ENCODE measurements at places on chromosomes 16 and 17.

DNA sequence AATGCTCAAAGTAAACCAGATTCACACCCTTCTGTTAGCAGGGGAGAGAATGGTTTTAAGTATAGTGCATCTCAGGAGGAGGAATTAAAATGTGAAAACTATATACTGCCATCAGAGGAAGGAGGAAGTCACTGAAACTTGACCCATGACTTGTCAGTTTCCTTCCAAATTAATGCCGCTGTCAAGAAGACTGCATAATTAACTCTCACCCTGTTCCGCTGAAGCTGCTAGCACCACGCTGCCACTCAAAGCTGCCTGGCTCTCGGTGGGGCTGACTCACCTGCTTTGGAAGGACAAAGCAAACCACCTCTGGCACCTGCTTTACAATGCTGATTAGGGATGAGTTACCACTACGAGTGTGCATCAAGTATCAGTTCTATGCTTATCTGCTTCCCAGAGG lies 37.8 kb upstream of the ULK2 start:
- no peak for DNase-seq

- DNase-seq = no peak
These were observed 75.2 kb downstream of the CCDC182 start for GRCh38 chr17:57669671-57670529.

- DNase-seq = peak; percentile 19
These were observed 791 bp upstream of the PLD6 start for GRCh38 chr17:17206913-17207335.

GRCh38 chr16:27313422-27314160 lies at the start of gene IL4R:
TSS of gene IL4R (plus strand) at chr16:27313974. CDS start at chr16:27340204, 26,230 bp downstream.
- DNase-seq = peak; percentile 39

GRCh38 chr16:9091867-9092281 lies 430 bp downstream of the HAPSTR1 start:
- peak; percentile 73 for DNase-seq

DNA sequence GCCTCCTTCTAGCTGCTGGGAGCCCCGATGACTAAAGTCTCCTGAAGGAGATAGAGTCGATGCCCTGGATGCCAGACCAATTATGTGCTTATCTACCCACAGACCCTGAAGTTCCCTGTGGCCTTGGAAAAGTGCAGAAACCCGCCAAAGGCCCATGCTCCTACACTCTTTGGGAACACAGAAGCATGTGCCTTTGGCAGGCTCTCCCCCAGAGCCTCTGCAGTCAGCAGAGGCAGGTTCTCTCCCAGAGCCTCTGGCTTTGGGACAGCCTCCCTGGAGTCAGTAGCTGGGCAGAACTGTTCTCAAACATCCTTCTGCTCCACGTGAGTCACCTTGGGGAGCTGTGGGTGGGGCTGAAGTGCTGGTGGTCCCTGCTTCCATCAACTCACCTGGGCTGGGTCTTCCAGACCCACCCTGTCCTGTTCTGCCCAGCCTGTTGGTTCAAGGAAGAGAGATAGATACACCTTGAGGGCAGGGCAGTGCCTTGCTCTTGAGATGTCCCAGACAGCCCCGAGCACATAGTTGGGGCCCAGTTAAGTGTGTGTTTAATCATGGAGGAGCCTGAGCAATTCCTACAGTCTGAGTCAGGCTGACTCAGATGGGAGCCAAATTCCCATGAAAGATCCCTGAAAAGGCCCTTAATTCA lies 3.2 kb upstream of the CDK5RAP3 start:
- DNase-seq = no peak

DNA sequence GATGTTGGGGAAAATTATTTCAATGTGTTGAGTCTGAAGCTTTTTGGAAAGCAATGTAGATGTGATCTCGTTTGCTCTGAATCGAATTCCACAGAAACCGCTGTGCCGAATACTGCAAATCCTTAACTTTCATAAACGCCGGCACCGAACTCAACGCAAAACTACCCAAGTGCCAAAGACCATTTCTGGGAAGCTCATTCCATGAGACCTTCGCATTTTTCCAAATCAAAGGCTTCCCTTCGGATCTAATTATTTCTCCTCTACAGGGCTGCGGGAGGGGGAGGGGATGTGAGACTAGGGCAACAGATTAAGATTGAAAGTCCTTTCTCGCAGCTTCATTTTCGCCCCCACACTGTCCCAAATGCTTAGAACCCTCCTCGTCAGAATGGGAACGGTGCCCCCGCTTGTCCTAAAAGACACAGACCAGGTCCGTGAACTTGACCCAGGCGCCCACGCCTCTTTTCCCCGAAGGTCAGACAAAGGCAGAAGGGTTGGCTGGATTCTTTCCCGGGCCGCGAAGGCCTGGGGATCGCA lies 4.0 kb downstream of the PRAC1 start:
- DNase-seq = peak; percentile 84

- no peak for DNase-seq
These were observed 88.5 kb downstream of the GSG1L start for GRCh38 chr16:27974896-27975540.

DNA sequence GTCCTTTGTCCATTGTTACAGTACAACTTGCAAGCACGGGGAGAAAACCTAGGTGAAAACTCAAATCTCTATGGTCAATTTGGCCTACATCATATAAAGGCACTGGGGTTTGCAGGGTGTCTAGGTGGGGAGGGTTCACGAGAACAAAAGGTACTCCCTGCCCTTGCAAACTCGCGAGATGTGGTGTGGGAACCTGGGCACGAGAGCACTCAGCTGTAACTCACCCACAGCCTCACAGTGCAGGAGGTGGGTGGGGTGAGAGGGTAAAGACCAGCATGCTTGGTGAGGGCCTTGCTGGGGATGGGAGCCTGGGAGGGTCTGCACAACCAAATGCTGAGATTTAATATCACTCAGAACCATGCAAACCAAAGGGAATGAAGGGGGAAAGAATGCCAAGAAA lies 18.4 kb upstream of the ZNF594 start:
- no peak for DNase-seq

DNA sequence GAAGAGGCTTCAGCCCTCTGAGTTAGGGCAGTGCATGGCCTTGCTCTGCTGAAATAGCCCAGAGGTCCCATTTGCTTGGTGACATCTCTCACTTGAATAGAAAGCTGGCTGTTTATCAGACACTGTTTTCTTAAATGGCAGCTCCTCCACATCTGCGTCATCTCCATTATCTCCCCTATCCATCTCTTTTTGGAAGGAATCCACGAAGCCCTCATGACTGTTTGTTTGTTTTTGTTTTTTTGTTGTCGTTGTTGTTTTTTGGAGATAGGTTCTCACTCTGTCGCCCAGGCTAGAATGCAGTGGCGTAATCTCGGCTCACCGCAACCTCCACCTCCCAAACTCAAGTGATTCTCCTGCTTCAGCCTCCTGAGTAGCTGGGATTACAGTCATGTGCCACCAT lies 16.6 kb downstream of the NAA60 start:
- no peak for DNase-seq

DNA sequence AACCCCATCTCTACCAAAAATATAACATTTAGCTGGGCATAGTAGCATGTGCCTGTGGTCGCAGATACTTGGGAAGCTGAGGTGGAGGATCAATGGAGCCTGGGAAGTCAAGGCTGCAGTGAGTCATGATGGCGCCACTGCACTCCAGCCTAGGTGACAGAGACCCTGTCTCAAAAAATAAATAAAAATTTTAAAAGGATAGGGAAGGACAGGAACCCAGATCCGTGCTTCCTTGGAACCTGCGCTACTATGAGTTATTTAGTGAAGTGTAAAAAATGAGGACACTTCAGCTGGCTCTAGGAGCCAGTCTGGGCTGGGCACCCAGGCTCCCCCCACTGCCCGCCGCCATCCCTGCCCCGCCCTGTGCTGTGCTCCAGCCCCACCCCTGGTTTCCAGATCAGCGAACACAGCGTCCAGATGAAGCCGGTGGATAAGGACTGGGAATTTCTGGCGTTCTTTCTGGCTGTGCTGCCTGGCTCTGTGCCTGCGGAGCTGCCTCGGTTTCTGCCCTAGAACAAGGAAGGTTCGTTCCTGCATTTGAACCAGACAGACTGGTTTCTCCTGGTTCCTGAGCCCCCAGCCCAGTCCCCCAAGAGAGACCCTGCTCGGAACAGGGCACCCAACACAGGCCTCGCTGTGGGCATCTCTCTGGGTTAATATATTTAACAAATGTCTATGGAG lies 18.5 kb downstream of the PLLP start:
- peak; percentile 39 for DNase-seq

GRCh38 chr16:30958175-30959079 lies 873 bp downstream of the SETD1A start:
- DNase-seq = peak; percentile 32

DNA sequence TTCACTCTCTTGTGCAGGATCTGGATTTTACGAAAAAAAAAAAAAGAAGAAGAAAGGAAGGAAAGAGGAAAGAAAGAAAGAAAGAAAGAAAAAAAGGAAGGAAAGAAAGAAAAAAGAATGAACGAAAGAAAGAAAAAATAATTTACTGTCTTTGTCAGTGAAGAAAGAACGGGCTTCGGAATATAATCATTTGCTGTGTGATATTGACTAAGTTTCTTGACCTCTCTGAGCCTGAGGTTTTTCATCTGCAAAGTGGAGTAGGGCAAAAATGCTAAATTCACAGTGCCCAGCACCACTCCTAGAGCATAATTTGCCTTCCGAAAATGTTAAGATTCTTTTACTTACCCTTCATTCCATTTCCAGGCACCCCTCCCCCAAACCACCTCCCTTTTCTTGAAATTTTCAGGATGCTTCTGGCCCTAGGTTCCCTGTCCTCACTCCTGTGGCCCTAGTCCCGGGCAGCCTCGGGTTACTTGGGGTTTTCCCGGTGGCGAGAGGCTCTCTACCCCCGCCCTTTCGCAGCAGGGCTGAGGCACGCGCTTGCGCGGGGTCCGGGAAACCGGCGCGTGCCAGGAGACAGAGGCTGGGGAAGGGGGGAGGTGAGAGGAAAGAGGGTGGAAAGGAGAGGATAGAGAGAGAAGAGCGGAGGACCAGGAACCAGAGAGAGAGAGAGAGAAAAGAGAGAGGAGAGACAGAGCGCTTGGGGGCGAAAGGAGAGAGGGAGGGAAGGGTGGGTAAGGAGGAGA lies at the start of gene CNTNAP1:
CNTNAP1 (plus strand) TSS at position 556 of the 746 bp plus-strand sequence. CDS start 299 bp downstream, outside the sequence.
- DNase-seq = peak; percentile 81

- peak; percentile 28 for DNase-seq
These were observed 360.9 kb downstream of the GRIN2A start for GRCh38 chr16:9821331-9821730.

DNA sequence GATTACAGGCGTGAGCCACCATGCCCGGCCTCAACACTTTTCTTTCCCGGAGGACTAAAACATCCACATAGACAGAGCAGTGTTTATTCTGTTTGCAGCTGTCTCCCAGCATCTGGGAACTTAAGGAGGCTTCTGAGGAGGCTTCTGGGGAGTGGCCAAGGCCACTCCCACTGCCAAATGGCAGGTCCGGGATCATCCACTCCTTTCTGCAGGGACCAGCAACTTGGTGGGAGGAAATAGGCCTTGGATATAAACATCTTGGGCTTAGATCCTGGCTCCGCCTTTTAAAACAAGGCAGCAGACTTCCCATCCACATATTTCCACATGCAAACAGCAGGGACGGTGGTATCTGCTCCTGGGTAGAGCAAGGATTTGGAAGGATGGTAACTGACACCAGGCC lies 14.1 kb upstream of the SPATA32 start:
- no peak for DNase-seq

DNA sequence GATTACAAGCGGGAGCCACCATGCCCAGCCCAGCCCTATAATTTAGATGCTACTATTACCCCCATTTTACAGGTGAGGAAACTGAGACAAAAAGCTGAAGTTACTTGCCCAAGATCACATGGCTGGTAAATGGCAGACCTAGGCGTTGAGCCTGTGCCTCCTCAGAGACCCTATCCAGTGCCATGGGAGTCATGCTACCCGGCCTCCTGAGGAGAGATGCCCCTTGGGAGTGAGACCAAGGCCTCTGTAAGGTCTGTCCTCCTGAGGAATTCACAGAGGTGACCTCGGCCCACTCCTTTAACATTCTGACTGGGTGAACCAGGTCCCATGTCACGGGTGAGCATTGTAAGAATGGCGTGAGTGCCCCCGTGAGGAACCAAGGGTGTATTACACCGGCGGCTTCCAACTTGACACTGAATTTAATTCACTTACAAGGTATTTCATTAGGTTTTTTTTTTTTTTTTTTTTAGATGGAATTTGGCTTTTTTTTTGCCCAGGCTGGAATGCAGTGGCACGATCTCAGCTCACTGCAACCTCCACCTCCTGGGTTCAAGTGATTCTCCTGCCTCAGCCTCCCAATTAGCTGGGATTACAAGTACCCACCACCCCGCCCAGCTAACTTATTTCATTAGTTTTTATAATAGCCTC lies 95.7 kb downstream of the ABCC6 start:
- peak; percentile 73 for DNase-seq

GRCh38 chr17:61368832-61369450 lies 30.7 kb upstream of the TBX2 start:
- peak; percentile 44 for DNase-seq

DNA sequence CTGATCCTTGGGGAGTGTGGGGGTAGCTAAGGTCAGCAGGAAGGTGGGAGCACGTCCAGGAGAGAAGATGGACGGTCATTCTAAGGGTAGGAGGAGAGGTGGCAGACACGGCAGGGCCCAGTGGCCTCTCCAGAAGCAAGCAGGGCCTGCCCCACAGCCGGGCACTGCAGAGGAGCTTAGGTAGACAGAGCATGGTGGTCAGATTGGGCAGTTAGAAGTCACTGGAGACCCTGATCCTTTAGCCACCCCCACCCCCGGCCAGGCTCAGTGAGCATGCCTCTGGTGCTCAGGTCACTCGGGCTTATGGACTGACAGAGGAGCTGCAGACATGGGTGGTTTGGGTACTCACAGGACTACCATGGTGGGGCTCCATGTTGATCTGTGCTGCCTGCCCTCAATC lies 26.3 kb downstream of the NLRP1 start:
- no peak for DNase-seq

DNA sequence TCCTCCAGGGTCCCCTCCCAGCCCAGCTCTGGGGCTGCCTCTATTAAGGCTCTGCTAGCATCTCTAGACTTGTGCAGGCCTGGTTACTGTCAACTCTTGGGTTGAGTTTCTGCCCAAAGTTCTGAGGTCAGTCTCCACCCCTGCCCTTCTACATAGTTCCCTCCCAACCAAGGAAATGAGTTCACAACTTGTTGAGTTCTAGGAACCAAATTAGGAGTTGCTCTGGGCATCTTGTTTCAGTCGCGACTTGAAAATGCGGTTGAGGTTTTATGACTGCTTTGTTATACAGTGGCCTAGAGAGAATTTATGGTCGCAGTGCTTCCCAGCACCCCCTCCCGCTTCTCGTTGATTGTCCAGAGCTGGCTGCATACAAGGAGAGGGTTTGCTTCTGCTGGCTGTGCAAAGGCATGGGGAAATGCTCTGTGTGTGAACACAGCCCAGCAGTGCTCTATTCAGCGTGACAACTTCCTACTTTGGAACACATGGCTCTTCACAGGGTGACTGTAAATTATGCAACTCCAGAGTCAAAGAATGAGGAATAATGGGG lies 20.2 kb downstream of the GNAO1 start:
- no peak for DNase-seq

DNA sequence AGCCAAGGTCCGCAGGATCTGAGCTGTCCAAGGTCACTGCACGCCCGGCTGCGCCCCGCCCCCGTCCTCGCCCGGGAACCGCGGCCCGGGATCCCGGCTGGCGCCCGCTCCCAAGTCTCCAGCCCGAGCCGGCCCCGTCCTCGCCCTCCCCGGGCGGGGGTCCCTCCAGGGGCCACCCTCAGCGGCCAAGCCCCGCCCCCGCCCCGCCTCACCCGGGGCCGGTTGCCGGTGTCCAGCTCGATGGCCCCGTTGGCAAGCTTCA lies 216 bp downstream of the VPS9D1 start:
- no peak for DNase-seq

GRCh38 chr16:8096211-8096610 lies 494.1 kb downstream of the TMEM114 start:
- DNase-seq = peak; percentile 6

GRCh38 chr16:10868104-10868595 lies 8.9 kb upstream of the CIITA start:
- no peak for DNase-seq

- no peak for DNase-seq
These were observed 149.8 kb downstream of the RBFOX3 start for GRCh38 chr17:79461041-79461440.

Data from retina (tissue), 1 donor.